ENCODE measurements at places on chromosomes 6 and 20. TPM values are rescaled to one million over a fixed set of nuclear protein-coding genes. Genes with fewer than 3 reads are reported as not detected.

BACH2 gene
- total RNA-seq, result 66.9 TPM

GRCh38 chr6:52497652-52498408, 77.7 kb downstream of the EFHC1 start:
- DNase-seq, result no peak
- H3K4me3 ChIP-seq, result no peak overlapping the region
- H3K36me3 ChIP-seq, result peaks cover 3% of the 10 kb centered on the region
- no peaks in the 10 kb centered on the region for H3K27me3 ChIP-seq

- no peak overlapping the region for H3K27ac ChIP-seq
- H3K4me1 ChIP-seq, result no peaks in the 10 kb centered on the region
- no peaks in the 10 kb centered on the region for H3K27me3 ChIP-seq
- H3K36me3 ChIP-seq, result no peaks in the 10 kb centered on the region
- H3K4me3 ChIP-seq, result no peak overlapping the region
Observed at GRCh38 chr6:112429226-112429625, 82.1 kb downstream of the RFPL4B start.

TNXB gene
- total RNA-seq, result 3.7 TPM

DNA sequence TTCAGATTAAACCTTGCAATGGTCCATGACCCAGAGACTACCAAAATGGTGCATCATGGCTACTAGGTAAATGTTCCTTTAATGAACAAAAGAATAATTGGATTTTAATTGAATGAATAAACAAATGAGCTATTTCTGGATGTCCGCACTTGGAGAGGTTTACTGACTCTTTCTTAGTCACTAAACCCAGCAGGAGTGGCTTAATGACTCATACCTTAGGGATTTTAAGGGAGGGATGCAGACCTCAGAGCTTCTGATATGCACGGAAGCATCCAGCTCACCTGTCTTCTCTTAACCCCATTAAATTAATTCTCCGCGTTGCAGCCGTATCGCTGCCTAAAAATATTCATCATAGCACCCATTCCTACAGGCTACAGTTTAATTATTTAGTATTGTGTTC, 970.0 kb upstream of the SLC35B3 start:
- H3K27me3 ChIP-seq, result no peaks in the 10 kb centered on the region
- no peak overlapping the region for H3K27ac ChIP-seq
- no peaks in the 10 kb centered on the region for H3K36me3 ChIP-seq
- no peak overlapping the region for H3K4me3 ChIP-seq

DNA sequence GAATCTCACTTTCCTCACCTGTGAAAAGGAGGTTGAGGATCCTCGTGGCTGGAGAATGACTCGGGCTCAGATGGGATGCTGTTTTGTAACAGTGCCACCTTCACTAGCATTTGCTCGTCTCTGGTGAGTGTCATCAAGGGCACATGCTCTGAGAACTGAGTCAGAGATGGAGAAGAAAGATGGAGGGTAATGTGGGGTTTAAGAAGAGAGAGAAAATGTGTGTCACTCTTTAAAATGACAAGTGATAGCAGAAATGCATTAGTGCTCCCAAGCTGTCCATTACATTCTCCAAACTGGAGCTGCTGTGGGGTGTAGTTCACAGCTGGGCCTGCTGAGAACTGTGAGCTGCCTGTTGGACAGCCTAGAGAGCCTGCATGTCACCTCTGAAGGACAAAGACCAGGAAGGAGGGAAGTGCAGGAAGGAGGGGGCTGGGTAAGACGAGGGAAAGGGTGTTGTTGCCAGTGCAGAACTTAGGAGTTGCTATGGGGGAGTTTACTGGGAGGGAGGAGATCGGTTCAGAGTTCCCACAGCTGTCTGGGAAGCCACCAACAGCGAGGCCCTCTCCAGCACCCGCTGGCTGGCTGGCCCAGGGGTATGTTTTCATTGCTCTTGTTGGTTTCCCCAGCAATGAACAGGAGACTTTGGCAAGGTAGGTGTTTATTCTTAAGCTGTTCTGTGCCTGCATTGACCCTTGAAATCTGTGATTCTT, 19.8 kb downstream of the GMPR start:
- DNase-seq, result peak; percentile 7
- H3K36me3 ChIP-seq, result no peaks in the 10 kb centered on the region
- H3K27ac ChIP-seq, result no peak overlapping the region
- H3K4me3 ChIP-seq, result no peak overlapping the region
- H3K4me1 ChIP-seq, result no peaks in the 10 kb centered on the region

SLC16A10 gene
- total RNA-seq, result 12.2 TPM

GRCh38 chr6:83911278-83911677, 51.8 kb downstream of the CYB5R4 start:
- H3K27ac ChIP-seq, result no peak overlapping the region
- H3K27me3 ChIP-seq, result no peaks in the 10 kb centered on the region
- H3K4me3 ChIP-seq, result no peak overlapping the region
- peaks cover 24% of the 10 kb centered on the region for H3K36me3 ChIP-seq

- H3K27me3 ChIP-seq, result no peaks in the 10 kb centered on the region
- no peak overlapping the region for H3K27ac ChIP-seq
- H3K4me3 ChIP-seq, result no peak overlapping the region
- DNase-seq, result no peak
- peaks cover 16% of the 10 kb centered on the region for H3K36me3 ChIP-seq
Observed at GRCh38 chr20:50198180-50198666, 7.6 kb downstream of the CEBPB start.

ZC3H12D gene
- total RNA-seq, result 37.7 TPM

LY6G6C gene
- total RNA-seq, result not detected

DNA sequence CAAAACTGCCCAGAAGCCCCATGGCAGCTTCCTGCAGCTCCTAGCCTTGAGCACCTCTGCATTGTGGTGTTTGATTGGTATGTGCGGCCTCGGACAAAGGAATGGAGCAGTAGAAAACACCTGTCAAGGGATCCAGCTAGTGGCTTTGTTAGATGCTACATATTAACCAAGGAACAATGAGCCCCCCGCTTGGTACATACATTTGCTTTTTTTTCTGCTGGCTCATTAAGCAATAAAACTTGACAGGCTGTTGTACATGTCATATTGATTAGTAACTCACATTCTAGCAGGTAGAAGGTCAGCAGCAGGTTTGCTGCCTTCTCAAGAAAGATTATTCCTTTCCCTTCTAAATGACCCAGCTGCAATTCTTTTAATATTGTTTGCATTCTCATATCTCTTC, 937 bp downstream of the SPACA1 start:
- no peaks in the 10 kb centered on the region for H3K36me3 ChIP-seq
- H3K4me1 ChIP-seq, result no peaks in the 10 kb centered on the region
- no peak overlapping the region for H3K4me3 ChIP-seq
- DNase-seq, result no peak
- peaks cover 23% of the 10 kb centered on the region for H3K27me3 ChIP-seq

SFTA2 gene
- total RNA-seq, result not detected

DNA sequence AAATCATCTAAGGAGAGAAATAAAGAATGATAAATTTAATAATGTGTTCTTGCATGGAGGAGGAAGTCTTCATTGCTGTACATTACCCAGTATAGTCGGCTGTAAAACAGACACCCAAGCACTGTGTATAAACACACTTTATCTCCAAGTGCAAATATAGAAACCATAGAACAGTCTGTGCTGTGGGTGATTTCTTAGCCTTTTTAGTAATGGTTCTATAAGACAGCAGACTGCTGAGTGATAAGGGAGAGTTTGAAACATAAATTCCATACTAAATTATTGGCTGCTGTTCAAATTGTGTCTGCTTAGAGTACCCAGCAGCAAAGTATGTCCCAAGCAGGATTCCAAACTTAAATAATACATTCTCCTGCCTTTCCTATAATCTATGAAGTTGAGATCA, 4.6 kb downstream of the FILIP1 start:
- peaks cover 31% of the 10 kb centered on the region for H3K27me3 ChIP-seq
- H3K36me3 ChIP-seq, result no peaks in the 10 kb centered on the region
- no peak overlapping the region for H3K4me3 ChIP-seq
- no peaks in the 10 kb centered on the region for H3K4me1 ChIP-seq
- no peak overlapping the region for H3K27ac ChIP-seq
- no peak for DNase-seq

TSPO2 gene
- total RNA-seq, result not detected

GRCh38 chr20:19024296-19025035, 188.0 kb upstream of the SLC24A3 start:
- H3K36me3 ChIP-seq, result no peaks in the 10 kb centered on the region
- H3K27ac ChIP-seq, result no peak overlapping the region
- no peak for DNase-seq
- H3K4me1 ChIP-seq, result no peaks in the 10 kb centered on the region
- no peak overlapping the region for H3K4me3 ChIP-seq

- peak; percentile 55 for DNase-seq
- no peak overlapping the region for H3K4me3 ChIP-seq
- peak overlapping the region; percentile 61 for H3K27ac ChIP-seq
- peaks cover 5% of the 10 kb centered on the region for H3K27me3 ChIP-seq
Observed at GRCh38 chr6:157486572-157486971, 105.6 kb downstream of the ZDHHC14 start.

SMLR1 gene
- total RNA-seq, result not detected

DNA sequence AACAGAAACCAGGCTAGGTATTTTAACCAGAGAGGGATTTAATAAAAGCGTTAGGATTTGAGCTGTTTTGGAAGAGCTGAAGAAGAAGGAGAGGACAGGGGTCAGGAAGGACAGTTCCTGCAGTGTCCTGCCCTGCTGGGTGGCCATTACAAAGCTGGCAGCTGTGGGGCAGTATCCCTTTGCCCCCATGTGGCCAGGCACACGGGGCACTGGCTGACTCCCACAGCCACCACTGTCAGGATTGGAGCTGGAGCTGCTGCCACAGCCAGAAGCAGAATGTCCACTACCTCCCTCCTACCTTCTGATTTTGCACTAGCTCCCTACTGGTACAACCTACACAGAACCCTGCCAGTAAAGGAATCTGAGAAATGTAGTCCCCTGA, 46.5 kb downstream of the SLC22A3 start:
- H3K27me3 ChIP-seq, result peaks cover 21% of the 10 kb centered on the region
- H3K4me1 ChIP-seq, result peaks cover 8% of the 10 kb centered on the region
- H3K4me3 ChIP-seq, result no peak overlapping the region
- DNase-seq, result no peak
- no peak overlapping the region for H3K27ac ChIP-seq

- no peaks in the 10 kb centered on the region for H3K27me3 ChIP-seq
- no peak overlapping the region for H3K4me3 ChIP-seq
- H3K4me1 ChIP-seq, result peaks cover 37% of the 10 kb centered on the region
- no peak for DNase-seq
- peak overlapping the region; percentile 50 for H3K27ac ChIP-seq
Observed at GRCh38 chr20:56395166-56395565, 2.7 kb downstream of the CSTF1 start.

DNA sequence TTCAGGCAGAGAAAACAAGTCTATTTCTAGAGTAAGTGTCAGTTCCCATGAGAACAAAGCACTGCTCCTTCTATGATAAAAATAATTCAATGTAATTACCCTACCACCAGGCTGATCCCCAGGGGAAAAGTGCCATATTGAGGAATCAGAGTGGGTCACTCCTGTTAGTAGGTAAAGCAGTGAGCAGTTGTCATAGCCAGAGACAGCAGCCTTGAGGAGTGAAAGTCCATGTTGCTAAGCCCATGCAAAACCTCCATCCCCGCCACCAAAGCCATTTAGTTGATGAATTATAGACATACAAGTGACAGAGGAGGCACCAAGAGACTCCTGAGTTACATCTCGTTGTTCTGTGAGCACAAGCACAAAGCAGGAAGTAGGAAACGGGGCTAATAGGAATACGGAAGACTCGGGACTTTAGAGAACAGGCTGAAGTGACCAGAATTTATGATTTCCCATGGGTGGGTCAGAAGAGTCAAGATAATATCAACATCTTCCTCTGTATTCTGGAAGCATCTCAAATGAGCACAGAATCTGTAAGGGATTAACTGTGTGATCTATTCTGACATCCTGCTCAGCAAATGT, 197.9 kb downstream of the MAFB start:
- no peaks in the 10 kb centered on the region for H3K4me1 ChIP-seq
- H3K4me3 ChIP-seq, result no peak overlapping the region
- no peaks in the 10 kb centered on the region for H3K27me3 ChIP-seq
- no peak overlapping the region for H3K27ac ChIP-seq
